ENCODE measurements at places on chromosomes 11 and 22. TPM values are rescaled to one million over a fixed set of nuclear protein-coding genes. Genes with fewer than 3 reads are reported as not detected.

DNA sequence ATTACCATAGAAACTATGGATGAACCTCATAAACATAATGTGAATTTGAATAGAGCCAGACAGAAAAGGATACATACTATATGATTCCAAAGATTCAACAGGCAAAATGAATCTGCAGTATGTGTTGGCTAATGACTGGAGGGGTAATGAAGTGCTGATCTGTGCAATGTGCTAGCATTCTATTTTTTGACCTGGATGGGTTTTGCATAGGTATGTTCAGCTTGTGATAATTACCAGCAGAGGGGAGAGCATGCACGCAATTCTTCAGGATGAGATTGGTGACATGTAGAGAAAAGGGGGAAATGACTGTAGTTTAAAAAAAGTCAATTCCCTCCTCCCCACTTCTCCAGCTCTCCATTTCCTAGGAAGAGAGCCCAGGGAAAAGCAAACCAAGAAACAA, 618 bp upstream of the CCDC81 start:
- no peak for DNase-seq

GRCh38 chr11:125343718-125344131, 152.3 kb downstream of the FEZ1 start:
- DNase-seq: peak; percentile 51

DNA sequence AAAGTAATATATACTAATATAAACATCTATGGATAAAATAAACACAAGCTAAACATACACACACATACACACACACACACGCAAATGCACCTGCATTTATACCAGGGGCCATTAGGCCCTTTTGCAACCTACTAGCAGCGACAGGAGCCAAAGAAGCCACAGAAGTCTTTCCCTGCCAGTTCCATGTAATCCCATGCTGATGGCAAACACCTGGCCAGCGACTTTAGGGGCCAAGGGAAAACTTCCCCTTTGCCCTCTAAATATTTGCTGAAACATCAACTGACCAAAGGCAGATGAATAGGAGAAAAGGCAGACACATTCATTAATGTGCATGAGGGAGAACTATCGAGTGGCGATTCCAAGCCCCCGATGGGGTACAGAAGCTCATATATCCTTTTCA, 14.8 kb upstream of the P2RY2 start:
- DNase-seq: no peak

GRCh38 chr11:94932503-94932902, 40.9 kb downstream of the CWC15 start:
- no peak for DNase-seq

DNA sequence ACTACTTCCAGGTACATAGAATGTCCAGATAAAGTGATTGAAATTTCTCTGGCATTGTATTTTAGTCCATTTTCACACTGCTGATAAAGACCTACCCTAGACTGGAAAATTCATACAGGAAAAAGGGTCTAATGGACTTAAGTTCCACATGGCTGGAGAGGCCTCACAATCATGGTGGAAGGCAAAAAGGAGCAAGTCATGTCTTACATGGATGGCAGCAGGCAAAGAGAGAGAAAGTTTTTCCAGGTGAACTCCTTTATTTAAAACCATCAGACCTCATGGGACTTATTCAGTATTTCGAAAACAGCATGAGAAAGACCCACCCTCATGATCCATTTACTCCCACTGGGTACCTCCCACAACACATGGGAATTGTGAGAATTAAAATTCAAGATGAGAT, 1359.7 kb upstream of the RAG2 start:
- DNase-seq: no peak

DNA sequence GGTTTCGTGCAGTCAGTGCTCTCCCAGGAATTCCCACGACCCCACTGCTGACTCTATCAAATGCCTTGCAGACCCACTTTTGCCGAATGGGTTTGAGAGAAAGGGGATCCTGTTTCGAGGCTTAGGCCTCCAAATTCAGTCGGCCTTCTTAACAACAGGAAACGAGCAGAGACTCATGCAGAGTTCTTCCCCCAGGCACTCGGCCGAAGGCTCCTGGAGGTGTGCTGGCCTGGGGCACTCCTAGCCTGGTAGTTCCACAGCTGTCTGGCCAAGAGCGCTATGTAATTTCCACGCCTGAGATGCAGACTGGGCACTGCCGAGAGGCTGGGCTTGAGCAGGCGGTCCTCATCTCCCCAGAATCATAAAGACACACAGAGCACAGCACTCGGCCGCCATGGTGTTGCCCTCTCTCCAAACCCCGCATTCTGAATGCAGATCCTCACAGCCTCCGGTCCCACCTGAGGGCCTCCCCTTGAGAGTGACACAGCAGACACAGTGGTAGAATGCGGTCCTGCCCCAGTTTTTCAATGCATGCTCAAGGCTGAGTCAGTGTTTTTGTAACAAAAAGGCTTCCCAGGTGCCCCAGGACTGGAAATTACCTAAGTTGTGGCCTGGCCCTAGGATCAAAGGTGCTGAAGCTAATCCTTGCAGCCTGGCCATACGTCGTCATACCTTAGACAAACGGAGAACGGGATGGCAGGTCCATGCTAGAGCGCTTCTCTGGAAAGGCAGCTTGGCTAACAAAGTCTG, 30.2 kb upstream of the BID start:
- no peak for DNase-seq

GRCh38 chr22:42855211-42855610, 1.9 kb downstream of the ARFGAP3 start:
- DNase-seq: no peak

DNA sequence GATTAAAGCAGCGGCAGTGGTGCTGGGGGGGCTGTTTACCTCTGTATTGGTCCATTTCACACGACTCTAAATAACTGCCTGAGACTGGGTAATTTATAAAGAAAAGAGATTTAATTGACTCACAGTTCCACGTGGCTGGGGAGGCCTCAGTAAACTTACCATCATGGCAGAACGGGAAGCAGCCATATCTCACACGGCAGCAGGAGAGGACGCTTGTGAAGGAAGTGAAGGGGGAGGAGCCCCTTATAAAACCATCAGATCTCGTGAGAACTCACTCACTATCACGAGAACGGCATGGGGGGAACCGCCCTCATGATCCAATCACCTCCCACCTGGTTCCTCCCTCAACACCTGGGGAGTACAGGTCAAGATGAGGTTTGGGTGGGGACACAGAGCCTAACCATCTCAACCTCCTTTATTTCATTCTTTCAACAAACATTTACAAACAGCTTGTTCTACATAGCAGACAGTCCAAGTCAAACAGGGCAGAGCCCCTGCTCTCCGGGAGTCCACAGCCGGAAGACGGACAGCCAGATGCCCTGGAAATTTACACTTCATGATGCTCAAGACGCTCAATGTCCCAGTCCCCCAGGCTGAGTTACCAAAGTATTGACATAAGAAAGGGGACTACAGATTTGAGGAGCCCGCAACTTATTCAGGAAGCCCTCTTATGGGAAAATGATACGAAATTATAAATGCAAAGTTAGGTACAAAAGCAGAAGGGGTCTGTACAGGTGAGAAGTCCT, 26.3 kb upstream of the HMGXB4 start:
- DNase-seq: no peak

DNA sequence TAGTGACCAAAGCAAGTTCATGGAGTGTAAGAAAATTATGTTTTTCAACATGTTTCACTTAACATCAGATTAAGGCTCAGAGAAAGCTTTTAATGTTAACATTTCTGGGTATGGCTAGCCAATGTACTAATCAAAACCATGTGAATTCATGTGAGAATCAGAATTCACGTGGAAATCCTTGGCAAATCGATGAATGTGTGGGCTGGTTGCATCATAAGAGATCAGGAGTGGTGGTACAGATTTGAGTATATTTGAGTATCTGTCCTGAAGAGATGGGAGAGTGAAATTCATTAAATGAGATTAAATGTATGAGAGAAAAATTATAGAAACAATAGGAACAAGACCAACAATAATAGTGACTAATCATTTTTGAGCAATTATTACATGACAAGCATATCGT, 638.6 kb upstream of the ANO5 start:
- no peak for DNase-seq

DNA sequence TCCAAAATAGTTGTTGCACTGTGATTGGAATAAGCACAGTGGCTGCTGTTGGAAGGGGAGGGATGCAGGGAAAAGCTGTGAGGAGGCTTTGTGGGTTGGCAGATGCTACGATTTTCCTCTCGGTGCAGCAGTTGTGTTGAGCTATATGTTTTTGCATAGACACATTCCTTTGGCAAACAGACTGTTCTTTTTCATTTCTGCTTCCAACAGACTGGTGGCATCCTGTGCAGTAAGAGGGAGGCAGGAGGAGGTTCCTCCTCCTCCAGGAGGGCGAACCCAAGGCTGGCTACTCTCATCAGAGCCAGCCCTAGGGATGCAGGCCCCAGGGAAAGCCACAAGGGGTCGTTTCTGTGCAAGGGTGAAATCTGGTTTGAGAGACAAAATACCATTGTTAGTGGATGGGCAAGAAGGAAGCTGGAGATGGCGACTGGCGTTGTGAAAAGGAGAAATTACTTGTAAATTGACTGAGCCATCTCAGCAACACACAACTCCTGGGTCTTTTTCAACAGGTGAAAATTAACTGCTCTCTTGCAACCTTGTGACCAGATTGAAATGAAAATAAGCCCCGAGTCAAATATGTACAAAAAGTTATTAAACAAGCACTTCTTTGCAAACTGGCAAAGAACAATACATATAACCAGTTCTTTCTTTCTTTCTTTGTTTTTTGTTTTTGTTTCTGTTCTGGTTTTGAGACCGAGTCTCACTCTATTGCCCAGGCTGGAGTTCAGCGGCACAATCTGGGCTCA, 26.5 kb upstream of the UBASH3B start:
- DNase-seq: peak; percentile 82

Gene BACE1-AS
- 10.4 TPM for polyA plus RNA-seq

Gene APOL5
- polyA plus RNA-seq: not detected

Gene PHOX2A
- polyA plus RNA-seq: not detected

Gene MPPED1
- 0.61 TPM for polyA plus RNA-seq

Measured in cardiac muscle cell (in vitro differentiated cells and primary cell).